ENCODE measurements at places on chromosomes 11 and 22. TPM values are rescaled to one million over a fixed set of nuclear protein-coding genes. Genes with fewer than 3 reads are reported as not detected.

Gene HYLS1
- 2.8 TPM for total RNA-seq

Gene GRM5
- not detected for total RNA-seq

Gene DBX1
- total RNA-seq, result not detected

Gene SLC5A4
- total RNA-seq, result not detected

Gene CALCA
- not detected for total RNA-seq

Gene THOC5
- total RNA-seq, result 54.4 TPM

Gene UPK3A
- total RNA-seq, result not detected

Gene PKNOX2
- 0.73 TPM for total RNA-seq

Gene ABTB2
- total RNA-seq, result 9.6 TPM

Gene ANO5
- not detected for total RNA-seq

Gene PCF11
- 29.6 TPM for total RNA-seq

Gene IFT27
- total RNA-seq, result 16.5 TPM

Gene HTR3A
- total RNA-seq, result not detected

Gene FXYD6
- 0.66 TPM for total RNA-seq

Gene ENTHD1
- not detected for total RNA-seq

Gene APOA4
- not detected for total RNA-seq

Gene OR52E8
- not detected for total RNA-seq

Gene ST14
- not detected for total RNA-seq

Gene CABP4
- not detected for total RNA-seq

Gene GPHA2
- not detected for total RNA-seq

Gene PHLDB1
- 77.2 TPM for total RNA-seq

Gene VSIG10L2
- total RNA-seq, result not detected

Gene DCDC1
- total RNA-seq, result 0.29 TPM

Gene RFPL2
- total RNA-seq, result not detected

Gene ARHGAP20
- total RNA-seq, result 13.8 TPM

Gene CHRM1
- total RNA-seq, result not detected

Gene CECR2
- total RNA-seq, result not detected

Gene TEX54
- total RNA-seq, result not detected

Gene THRSP
- 0.15 TPM for total RNA-seq

Gene DPAGT1
- total RNA-seq, result 19.3 TPM

Gene DTX4
- total RNA-seq, result 9.3 TPM

Gene C22orf23
- 0.50 TPM for total RNA-seq

Gene TMPRSS5
- total RNA-seq, result under 0.01 TPM

Data from smooth muscle cell of trachea (primary cell).